Activated CD4-positive, CD25-positive, alpha-beta regulatory T cell treated with anti-CD3 and anti-CD28 coated beads, Interleukin-2, amount 50 U/mL, for 24 hours (primary cell): ENCODE measurements at places on chromosomes 7 and 10.
A peak's percentile ranks its signal among the peaks of the same experiment; 100 is the strongest.

- no peak for ATAC-seq
Observed at GRCh38 chr10:21261842-21262294, 263.6 kb downstream of the SKIDA1 start.

DNA sequence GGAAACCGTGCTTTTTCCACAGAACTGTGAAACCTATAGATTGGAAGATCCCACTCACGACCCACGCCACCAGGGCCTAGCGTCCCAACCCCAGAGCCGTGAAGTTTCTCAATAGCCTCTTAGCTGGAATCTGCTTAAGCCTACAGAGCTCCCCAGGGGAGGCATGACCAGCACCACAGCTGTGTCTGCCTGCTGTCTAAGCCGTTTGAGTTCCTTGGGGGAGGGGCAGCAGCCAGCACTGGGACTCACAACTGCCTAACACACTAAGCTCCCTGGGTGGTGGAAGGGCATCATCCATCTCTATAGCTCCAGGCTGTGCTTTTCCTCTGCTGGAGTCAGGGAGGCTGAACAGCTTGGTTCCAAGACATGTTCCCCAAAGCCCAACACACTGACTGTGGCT is 26.0 kb upstream of the TMEM140 start:
- ATAC-seq, result no peak

- ATAC-seq, result no peak
Observed at GRCh38 chr7:447523-447922, 72.1 kb downstream of the PDGFA start.

DNA sequence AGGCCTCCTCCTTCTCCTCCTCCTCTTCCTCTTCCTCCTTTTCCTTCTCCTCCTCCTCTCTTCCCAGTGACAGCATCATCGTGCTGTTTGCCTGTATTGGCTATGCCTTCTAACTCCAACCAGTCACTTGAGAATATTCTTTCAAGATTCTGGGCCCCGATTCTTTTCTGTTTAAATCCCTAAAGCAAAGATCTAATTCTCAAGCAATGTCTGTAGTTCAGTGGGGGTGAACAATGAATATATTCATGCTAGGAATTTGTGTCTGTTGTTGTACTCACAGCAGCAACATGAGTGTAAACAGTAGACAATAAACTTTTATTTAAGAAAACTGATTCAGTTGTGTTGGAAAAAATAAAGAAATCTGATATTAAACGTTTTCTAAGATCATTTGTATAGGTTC is 30.7 kb downstream of the NUDT5 start:
- ATAC-seq, result no peak

DNA sequence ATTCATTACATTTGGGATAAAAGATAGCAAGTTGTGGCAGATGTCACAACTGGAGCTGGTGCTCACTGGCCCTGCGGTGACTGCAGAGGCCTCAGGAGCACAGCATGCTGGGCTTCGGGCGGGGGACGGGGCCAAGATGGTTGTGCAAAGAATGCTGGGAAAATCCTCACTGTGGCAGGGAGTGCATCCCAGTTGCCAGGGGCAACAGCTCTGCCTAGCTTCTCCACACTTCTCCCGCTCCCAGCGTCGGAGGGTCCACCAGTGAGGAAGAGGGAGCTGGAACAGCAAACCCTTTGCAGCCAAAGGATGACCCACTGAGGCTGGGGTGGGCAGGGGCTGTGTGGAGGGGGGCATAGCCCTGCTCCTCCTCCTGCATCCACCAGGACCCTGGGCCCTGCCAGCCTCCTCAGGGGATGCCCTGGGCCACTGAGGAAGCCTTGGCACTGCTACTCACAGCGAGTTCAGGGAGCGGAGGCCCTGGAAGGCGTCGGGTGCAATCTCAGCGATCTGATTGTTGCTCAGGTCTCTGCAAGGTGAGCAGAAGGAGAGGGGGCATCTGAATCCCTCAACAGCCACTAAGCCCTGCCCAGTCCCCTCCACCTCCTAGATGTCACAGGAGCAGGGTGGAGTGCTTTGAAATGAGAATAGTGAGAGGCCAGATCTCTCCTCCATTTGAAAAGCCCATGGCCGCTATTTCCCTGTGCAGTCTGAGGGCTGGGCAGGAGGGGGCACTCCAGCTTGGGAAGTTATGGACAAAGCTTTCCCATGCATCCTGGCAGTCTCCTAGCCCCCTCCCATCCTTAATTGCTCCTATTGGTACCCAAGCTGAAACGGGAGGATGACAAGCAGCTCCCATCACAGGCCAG is 126.5 kb downstream of the SLIT1 start:
- no peak for ATAC-seq

GRCh38 chr10:8247191-8247590 is 192.7 kb downstream of the GATA3 start:
- no peak for ATAC-seq

DNA sequence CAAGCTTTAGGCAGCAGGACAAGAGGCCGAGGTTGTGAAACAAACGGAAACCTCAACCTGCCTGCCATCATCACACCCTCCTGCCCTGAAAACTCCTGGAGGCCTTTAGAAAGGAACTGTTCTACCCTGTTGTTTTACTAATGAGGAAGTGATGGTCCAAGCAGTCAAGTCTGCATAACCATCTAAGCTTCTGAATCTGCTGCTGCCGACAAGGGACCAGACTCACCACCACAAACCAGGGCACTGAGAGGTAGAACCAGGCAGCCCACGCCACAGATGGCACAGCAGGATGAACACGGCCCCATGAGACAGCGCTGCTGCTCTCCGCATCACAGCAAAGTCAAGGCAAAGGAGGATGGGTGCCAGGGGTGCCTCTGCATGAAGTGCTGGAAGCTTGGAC is 209.4 kb downstream of the CELF2 start:
- ATAC-seq, result no peak

- peak; percentile 96 for ATAC-seq
Observed at GRCh38 chr10:73167783-73168464, at the start of the genes ECD and FAM149B1. TSS of gene ECD (minus strand) at chr10:73168008. CDS start at chr10:73163937, 4,071 bp downstream. TSS of gene FAM149B1 (plus strand) at chr10:73168119. CDS start at chr10:73168340, 221 bp downstream.

GRCh38 chr10:76252733-76253132 is 821.3 kb downstream of the LRMDA start:
- ATAC-seq, result no peak

DNA sequence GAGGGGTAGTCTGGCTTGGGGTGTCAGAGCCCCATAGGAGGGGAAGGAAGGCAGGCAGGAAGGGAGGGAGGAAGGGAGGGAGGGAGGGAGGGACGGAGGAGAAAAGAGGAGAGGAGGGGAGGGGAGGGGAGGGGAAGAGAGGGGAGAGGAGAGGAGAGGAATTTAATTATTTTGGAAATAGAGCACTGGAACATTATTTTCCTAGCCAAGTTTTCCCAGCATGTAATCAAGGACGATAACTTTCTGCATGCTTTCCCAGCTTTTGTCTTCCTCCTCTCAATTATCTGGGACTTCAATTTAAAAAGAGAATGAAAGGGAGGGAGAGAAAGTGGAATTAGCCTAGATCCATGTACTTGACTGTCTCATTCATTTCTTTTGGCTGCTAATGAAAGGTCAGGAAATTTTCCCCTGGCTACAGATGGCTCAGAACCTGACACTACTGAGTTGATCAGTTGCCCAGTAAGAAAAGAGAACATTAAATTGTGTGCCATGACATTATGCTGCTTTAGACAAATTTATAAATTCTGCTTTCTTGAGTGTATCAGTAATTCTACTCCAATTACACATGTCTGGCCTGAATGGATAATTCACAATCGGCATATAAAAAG is 148.8 kb downstream of the LRRC4 start:
- ATAC-seq, result no peak

GRCh38 chr7:187227-187927 is 5.0 kb upstream of the FAM20C start:
- no peak for ATAC-seq

- no peak for ATAC-seq
Observed at GRCh38 chr7:6170571-6171531, 101.6 kb downstream of the CYTH3 start.

- no peak for ATAC-seq
Observed at GRCh38 chr7:101435461-101436220, 73.0 kb downstream of the COL26A1 start.

DNA sequence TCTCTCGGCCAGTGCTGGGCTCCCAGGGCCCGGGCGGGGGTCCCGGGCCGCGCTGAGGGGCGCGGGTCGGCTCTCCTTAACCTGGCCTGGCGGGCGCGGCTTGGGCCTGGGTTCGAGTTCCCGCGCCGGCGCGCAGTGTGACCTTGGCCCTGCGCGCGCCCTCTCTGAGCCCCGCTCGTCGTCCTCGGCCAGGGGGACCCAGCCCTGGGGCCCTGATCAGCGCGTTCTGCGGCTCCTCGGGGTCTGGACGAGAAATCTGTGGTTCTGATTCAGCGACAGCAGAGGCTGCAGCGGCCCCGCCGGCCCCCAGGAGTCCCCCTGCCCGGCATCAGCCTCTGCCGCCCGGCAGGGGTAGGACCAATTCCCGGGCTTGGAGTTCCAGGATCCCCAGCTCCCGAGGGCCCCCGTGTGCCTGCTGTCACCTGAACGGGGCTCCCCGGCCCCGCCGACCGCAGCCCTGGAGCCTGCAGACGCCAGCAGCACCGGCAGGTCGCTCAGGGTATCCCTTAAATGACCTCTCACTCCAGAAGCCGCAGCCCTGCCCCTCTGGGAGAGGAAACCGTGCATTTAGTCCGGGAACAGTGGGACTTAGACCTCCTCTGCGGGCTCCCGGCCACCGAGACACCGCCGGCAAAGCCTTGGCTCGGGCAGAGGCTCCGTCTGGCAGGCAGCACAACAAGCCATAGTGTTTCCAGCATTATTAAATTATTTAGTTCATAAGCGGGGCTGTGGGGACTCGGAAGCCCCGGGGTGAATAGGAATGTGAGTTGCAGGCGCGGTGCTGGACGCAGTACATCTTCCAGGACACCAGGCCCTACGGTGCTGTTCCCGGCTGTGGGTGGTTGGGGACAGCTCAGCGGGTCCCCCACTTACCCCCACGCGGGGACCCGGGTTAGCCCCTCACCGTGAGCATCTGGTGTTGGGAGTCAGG is 572 bp downstream of the CHST12 start:
- ATAC-seq, result peak; percentile 33

DNA sequence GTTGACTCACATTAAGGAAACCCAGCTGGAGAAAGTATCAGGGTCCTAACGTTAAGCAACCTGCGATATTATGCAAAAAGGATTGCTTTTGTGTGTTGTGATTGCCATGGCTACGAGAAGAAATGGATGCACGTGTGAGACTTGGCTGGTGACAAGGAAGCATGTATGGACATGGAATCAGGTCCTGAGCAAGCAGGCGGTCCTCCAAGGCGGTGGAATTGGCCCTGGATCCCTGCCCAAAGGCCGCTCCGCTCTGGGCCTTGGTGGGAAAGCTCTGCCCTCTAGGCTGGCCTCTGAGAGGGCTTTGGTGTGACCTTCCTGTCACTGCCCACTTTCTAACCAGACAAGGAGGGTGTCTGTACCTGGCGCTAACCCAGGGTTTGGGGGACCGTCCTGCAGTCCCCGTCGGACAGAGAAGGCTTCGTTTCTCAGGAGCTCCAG is 192.1 kb downstream of the EBF3 start:
- ATAC-seq, result no peak

- no peak for ATAC-seq
Observed at GRCh38 chr7:100022621-100023020, 7.2 kb downstream of the ZKSCAN1 start.
